ENCODE measurements at places on chromosomes 13 and 19.

GRCh38 chr13:107992542-107992941 is 222.8 kb downstream of the LIG4 start:
- DNase-seq = no peak

- DNase-seq = no peak
These were observed 137.9 kb downstream of the MTUS2 start for GRCh38 chr13:28958018-28958417.

DNA sequence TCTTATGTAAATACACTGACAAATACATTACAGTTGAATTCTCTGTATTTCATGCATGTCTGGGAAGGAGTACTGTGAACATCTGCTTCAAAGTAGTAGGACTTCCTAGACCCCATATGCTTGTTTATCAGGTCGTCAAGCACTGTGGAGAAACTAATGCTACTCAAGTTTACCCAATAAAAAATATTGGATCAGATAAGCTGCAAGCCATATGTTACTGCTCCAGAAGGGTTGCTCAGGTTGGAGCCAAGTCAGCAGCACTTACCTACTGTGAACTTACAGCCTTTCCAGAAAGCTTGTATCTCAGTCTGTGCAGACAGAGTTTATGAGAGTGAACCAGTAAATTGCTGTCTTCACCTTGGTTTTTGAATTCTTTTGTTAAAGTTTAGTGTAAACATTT is 36.2 kb downstream of the SLAIN1 start:
- DNase-seq = no peak

DNA sequence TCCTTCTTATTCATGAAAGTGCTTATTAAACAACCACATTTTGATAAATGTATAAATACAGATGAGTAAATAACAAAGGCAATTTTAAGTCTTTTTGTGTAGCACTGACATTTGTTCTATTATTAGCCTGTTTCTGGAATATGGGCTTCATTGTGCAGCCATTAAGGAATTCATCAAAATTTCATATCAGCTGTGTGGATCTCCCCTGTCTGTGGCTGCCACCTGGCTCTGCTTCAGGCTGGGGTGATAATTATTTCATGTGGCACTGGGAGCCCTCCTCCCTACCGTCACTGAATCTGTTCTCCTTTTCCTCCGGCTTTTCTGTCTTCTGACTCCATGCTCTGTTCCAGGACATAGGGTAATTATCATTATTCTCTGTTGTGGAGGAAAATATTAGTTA is 57.1 kb downstream of the LMO7 start:
- DNase-seq = no peak

GRCh38 chr19:48493718-48494401 is 17.8 kb downstream of the LMTK3 start:
- DNase-seq = no peak

DNA sequence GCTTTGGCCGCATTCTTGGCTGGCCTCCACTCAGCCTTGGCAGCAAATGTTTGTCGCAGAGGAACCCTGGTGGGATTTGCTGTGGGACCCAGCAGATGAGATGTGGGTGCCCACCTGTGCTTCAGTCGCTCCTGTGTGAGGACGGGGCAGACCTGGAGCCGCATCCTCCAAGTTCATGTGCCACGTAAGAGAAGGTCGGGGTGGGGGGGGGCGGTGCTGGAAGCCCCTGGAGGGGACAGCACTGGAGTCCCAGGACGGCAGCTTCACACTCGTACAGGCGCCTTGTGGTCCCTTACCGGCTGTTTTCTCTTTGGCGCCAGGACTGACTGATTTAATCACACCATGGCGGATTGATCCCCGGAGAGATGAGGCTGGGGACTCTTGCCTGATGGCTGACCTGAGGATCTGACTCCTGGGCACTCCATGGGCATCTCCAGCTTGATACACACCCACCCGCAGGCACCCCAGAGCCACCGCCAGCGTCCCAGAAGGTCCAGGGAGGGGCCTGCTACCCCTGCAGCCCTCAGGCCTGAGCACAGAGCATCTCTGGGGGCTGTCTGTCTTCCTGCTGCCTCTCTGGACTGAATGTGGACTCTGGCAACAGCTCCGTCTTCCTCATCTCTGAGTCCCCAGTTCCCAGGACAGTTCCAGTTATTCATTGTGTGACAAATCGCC is 10.0 kb upstream of the GRTP1 start:
- no peak for DNase-seq

GRCh38 chr19:32289566-32290210 is 55.7 kb upstream of the ZNF507 start:
- DNase-seq = no peak

DNA sequence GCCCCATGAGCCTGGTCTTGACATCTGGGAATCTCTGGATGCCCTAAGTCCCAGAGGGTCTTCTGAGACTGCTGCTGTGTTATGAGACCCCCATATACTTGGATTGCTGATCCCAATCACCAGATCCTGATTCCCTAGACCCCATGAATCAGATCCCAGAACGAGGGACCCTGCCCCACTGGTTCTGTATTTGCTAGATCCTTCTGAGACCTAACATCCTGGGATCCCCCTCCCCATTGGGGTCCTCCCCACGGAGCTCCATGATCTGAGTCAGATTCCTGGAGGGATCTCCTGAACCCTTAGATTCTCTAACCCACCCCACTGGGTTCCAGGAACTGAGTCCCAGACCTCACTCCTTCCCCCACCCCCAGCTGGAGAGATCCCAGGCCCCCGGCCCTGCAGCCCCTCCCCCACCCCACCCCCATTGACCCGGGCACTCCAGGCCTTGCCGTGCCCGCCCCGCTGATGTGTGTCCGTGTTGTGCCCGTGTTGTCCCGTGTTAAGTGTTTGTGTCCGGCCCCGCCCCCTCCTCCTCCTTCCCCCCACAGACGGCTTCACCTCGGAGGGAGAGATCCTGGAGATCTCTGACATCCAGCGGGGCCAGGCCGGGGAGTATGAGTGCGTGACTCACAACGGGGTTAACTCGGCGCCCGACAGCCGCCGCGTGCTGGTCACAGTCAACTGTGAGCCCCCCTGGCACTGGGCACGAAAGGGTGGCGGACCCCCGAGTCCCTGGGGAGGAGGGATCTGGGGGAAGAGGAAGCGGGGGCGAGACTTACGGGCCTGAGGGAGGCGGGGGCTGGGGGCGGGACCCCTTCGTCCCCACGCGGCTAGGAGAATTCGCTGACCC is 15.0 kb downstream of the IGLON5 start:
- no peak for DNase-seq

DNA sequence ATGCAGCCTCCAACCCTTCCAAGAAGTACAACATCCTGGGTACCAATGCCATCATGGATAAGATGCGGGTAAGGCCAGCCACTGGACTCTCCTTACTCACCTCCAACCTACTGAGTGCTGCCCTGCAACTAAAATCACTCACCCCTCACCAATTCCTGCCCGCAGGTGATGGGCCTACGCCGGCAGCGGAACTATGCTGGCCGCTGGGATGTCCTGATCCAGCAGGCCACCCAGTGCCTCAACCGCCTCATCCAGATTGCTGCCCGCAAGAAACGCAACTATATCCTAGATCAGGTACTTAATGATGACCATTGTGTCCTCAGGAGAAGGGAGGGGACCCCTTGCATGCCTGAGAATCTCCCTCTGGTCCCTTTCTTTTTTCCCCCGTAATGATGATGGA is 15.6 kb upstream of the CCDC97 start:
- DNase-seq = no peak

DNA sequence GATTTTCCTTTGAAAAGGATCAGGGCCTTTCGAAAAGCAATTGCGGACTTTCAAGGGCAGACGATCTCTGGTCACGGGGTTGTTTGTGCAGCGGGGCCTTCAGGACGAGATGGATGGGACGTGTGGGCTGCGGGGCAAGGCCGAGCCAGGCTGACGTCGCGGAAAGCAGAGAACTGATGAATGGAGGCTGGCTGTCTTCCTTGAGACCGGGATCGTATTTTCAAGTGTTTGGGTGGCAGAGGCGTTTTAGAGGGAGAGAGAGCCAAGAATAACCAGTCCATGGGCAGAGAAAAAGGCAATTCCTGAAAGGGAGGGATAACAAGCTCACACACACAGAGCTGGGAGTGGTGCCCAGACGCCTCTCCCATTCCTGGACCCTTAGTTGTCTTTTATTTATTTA is 138.9 kb upstream of the USP29 start:
- no peak for DNase-seq

- no peak for DNase-seq
These were observed 49.7 kb downstream of the TGDS start for GRCh38 chr13:94546061-94546839.

GRCh38 chr19:35247526-35248309 is 1.1 kb upstream of the LSR start:
- no peak for DNase-seq

DNA sequence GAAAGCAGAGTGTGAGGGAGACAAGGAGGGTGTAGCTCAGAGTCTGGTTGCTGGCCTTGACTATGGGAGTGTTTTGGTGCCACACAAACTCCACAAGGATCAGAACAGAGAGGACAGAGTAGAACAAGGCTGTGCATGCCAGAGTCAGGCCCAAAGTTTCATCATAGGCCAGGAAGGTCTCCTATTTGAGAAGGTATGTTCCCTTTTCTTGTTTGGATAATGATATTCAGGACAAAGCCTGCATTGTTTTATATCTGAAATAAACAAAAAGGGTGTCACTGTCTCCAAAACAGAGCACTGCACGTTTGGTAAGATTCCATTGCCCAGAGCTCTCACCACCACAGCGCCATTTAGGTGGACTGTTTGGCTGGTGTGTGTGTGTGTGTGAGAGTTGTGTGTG is 3.1 kb upstream of the ZSCAN5A start:
- no peak for DNase-seq

DNA sequence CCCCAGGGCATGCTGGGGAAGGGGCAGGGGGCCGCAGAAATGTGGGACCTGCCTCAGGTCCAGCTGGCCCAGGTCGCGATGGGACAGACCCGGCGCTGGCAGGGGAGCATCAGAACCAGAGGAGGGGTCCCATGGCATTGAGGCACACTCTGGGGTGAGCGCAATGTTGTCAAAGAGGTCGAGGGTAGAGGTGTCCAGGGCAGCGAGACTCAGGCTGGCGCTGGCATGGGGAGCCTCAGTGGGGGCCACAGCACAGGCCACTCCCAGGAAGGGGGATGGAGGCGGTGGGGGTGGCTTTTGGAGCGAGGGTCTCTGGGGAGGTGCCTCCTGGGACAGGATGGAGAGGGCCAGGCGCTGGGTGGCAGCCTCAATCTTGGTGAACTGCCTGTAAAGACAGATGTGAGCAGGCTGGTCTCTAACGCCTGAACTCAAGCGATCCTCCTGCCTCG is 944 bp downstream of the C19orf85 start:
- no peak for DNase-seq

GRCh38 chr13:20702915-20703779 is at the start of gene IL17D:
Gene IL17D, plus strand, starts transcription at chr13:20703699. Its CDS starts 303 bp downstream, at chr13:20704002.
- no peak for DNase-seq

GRCh38 chr19:24057144-24057543 is 29.8 kb upstream of the ZNF254 start:
- no peak for DNase-seq

DNA sequence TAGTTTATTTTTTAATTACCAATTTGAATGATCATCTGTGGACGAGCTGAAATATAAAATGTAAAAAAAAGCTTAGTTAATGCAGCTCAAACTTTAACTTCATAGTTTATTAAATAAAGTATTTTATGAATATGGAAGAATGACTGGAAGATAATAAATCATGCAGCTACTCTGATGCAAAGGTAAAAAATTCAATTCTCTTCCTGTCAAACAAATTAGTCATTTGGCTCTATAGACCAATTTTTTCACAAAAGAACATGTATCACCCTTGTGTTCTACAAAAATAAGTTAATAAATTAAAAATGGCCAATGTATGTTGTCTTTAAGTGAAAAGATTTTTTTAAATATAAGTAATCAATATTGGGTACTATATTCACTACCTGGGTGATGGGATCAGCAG is 26.2 kb downstream of the EXOSC8 start:
- DNase-seq = no peak

Data from fibroblast of upper back skin (primary cell).